ENCODE measurements at places on chromosomes 2 and 18.
A peak's percentile ranks its signal among the peaks of the same experiment; 100 is the strongest.

DNA sequence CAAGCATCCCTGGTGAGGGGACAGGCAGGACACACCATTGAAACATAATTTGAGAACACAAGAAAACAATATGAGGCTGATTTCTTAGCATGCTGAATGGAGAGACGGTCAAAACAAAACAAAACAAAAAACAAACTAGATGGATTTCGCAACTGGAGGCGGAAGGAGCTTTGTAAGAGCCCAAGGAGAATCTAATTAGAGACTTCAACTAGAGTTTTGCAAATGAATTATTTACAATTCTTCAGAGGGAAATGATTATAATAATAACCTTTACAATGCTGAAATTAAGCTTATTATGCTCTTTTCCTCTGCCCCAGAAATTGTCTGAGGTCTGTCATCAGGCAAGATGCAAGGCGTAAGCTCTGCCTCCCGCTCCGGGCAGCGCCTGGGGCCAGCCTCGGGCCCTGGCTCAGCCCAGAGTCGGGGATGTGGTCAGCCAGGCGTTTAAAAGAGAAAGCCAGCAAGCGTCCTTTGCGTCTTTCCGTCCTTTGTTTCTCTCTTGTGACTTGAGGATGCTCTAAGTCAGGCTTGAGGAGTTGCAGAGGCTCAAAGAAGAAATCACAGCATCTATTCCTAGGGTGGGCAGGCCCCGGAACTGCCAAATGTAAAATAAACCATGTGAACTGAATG, 139.6 kb downstream of the TWIST2 start:
- no peak for DNase-seq

GRCh38 chr2:179686718-179687342, 174.6 kb downstream of the ZNF385B start:
- DNase-seq: no peak

GRCh38 chr2:98165516-98166071, 78.6 kb downstream of the VWA3B start:
- no peak for DNase-seq

DNA sequence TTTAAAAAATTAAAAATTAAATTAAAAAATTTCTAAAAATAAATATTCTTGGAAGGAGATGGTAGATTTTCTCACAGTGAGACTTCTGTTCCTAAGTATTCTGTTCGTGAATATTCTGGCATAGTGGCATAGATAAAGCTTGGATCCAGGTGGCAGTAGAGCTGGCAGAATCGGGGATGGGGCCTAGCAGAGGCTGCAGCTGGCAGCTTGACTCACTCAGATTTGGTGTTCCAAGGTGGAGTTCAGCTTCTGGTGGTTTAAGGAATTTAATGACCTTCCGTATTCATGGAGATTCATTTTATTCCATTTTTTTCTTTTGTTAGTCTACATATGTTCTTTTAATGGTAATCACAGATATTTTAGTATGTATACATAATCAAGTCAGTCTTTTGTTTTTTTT, 19.9 kb downstream of the ARMC9 start:
- DNase-seq: no peak

GRCh38 chr18:63223837-63224236, 95.7 kb downstream of the BCL2 start:
- no peak for DNase-seq

- no peak for DNase-seq
These were observed 10.0 kb downstream of the SLC4A5 start for GRCh38 chr2:74333175-74333574.

- DNase-seq: no peak
These were observed 318.5 kb upstream of the TCF4 start for GRCh38 chr18:55906536-55906935.

GRCh38 chr2:216909541-216910210, 49.8 kb upstream of the TNP1 start:
- no peak for DNase-seq

DNA sequence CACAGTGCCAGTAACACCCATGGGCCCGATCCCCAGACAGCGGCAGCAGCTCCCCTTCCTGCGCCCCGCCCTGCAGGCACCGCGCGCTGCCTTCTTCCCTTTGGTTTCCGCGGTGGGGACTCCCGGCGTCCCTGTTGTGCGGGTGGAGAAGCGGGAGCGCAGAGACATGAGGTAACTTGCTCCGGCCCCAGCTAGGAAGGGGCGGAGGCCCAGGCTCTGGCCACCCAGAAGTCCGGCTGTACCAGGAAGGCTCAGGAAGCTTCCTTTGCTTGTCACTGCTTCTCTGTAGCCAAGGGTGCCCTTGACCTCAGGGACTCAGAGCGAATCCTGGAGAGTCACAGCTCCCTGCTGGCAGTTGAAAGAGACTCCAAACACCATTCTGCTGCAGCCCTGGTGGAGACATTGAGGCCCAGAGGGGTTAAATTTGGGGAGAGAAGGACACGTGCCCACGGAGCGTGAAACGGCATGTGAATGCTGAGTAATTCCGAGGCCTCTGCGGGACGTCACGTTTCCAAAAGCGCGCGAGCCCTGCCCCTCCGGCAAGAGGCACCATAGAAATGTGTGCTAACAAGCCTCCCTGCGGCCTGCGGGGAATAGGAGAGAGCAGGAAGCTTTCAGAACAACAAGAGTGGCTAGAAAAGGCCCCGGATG, 6.7 kb upstream of the ADCY3 start:
- no peak for DNase-seq

DNA sequence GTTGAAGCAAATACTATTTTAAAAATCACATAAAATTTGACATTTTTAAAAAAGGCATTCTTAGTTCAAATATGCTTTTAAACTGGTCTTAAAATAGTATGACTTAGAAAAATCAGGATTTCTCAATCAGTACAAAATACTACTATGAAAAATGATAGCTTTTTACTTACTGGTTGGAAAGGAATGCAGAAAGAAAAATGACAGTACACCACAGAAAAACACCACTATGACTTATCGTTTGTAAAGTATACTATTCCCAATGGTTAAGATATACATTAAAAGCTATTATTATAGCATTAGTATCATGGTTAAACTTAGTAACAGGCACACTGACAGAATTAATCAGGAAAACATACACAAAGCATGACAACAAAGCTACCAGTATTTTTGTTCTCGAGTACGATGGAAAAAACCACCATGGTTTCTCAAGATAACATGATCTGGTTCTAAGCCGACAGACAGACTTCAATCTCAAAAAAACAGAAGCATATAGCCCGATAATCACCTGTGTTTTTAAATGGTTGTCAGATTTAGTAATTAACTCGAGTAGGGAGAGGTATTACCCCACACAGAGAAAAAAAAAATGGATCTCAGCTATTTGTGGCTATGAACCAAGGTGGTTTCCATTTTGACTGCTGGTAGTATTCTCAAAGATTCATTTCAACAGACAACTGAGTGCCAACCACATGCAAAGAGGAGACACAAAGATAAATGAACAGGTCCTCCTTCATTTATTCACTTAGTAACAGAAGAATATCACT, 39.1 kb downstream of the CUL3 start:
- DNase-seq: peak; percentile 11

DNA sequence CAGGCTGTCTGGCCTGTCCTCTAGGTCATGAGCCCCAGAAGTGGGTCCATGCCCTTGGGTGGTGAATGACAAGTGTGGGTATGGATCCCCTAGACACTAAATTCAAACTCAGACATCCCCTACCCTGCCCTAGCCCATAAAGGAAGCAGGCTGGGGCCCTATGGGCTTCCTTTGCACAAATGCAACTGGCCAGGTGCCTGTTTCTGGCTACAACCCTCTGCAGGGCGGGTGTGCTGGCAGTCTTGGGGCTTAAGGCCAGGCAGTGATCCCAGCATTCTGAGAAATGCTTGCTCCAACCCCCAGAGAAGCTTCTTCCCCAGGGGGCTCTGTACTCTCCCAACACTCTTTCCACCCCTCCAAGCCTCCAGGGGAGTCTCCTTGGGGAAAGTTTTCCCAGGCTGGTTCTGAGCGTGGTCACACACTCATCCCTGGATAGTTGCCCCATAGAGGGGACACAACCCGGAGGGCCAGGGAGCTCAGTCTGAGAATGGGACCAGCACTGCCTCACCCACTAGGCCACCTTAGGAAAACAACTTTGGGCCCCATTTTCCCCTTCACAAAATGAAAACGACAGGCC, 16.6 kb upstream of the ASPRV1 start:
- DNase-seq: no peak

Data from amniotic stem cell (primary cell).